Stimulated activated CD4-positive, alpha-beta T cell treated with anti-CD3 and anti-CD28 coated beads, Interleukin-15, amount 100 ng/mL, for 1 hour (primary cell): ENCODE measurements at places on chromosomes 4 and X.

GRCh38 chr4:54060116-54060515 is 4.3 kb downstream of the CHIC2 start:
- no peak for DNase-seq

DNA sequence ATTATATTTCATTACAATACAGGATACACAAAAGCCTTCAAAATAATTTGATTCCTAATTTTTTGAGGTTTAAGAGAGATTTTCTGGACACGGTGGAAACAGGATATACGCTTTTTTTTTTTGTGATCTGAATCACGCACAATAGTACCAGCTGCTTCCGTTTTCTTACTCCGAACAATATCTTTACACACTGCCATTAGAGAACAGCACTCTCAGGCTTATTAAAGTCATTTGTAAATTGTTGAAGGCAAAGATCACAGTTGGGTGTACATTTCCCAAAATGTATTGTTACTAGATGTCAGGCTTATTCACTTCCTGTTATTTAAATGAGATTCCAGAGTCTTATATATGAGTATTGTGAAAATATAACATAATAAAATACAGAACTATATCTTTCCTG is 71.5 kb downstream of the TMEM47 start:
- DNase-seq, result no peak

- no peak for DNase-seq
These were observed 123.9 kb upstream of the ACSL4 start for GRCh38 chrX:109856974-109857373.

GRCh38 chrX:134603806-134604700 is 54.2 kb downstream of the PLAC1 start:
- DNase-seq, result no peak

GRCh38 chrX:6980981-6981380 is 166.5 kb upstream of the STS start:
- no peak for DNase-seq

- no peak for DNase-seq
These were observed 10.9 kb downstream of the GAB1 start for GRCh38 chr4:143347484-143348111.

- DNase-seq, result no peak
These were observed 50.6 kb downstream of the SYNPO2 start for GRCh38 chr4:118939169-118939783.

DNA sequence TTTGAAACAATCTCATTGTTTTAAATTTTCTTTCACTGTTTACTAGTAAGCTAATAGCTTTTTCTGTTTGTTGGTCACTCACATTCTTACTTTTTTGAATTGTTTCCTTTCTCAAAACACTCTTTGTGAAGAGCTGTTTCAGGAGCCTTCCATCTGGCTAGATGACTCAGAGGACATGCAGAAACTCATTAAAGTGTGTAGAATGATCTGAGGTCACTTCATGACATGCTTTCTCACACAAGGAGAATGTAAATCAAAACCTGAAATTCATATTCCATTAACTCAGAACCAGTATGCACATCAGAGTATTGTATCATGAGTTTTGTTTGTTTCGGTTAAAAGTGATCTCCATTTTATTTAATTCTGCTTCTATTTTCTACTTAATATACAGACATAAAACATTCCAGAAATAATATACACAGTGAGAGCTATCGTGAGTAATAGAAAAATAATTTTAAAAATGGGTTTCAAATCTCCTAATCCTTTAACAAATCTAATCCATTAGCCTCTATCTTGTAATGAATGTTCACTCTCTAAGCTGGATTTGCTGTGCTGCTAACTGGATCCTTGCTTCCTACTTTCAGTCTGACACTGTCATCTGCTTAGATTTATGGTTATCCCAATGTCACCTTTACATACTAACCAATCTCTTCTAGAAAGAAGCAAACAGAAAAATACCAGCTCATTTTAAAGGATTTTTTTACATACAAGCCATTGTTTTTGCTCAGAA is 449.6 kb downstream of the FSTL5 start:
- DNase-seq, result no peak

- DNase-seq, result no peak
These were observed 30.9 kb downstream of the RNF212 start for GRCh38 chr4:1082215-1083182.

DNA sequence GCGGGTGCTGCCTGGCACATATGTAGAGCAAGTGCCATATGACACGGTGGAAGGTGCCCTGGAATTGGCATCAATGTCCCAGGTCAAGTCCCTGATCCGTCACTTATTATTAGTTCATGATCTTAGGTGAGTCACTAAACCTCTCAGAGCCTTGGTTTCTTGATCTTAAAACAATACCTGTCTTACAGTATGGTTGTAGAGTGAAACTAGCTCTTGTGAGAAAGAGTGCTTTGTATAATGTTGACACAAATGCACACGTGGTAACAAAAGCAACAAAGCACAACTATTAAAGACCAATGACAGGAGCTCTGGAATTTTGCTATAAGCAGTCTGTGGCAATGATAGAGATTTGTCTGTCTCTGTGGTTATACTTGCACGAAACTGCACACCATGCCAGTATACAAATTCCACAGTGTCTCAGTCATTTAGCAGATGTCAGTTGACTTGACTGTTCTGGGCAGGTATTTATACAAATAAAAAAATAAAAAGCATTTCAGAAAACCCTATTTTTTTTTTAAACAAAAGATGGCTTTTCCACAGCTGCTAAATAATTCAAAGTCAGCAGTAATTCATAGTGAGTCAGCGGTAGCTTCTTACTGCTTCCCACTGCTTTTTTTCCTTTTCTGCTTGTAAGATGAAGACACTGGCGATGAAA is 19.7 kb upstream of the ACSL1 start:
- DNase-seq, result no peak

GRCh38 chr4:67615119-67615518 is 56.6 kb downstream of the STAP1 start:
- DNase-seq, result no peak

DNA sequence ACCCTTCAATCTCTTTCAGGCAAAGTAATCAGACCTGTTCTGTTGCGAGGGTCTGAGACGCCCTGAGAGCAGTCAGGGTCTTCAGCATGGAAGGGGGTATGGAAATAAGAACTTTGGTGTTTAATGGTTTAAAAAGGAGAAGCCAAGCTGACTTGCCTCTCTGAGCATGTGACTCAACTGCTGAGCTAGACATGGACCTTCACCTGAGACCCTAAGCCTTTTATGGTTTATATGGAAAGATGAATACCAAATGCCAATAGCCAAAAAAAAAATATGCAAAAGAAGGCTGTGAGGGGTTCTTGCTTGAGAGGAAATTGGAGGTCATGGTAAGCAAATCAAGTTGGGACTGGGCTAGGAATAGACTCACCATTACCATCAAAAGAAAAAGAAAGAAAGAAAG is 30.6 kb downstream of the CHRNA9 start:
- no peak for DNase-seq

GRCh38 chr4:174047363-174047762 is 236.1 kb downstream of the FBXO8 start:
- no peak for DNase-seq

DNA sequence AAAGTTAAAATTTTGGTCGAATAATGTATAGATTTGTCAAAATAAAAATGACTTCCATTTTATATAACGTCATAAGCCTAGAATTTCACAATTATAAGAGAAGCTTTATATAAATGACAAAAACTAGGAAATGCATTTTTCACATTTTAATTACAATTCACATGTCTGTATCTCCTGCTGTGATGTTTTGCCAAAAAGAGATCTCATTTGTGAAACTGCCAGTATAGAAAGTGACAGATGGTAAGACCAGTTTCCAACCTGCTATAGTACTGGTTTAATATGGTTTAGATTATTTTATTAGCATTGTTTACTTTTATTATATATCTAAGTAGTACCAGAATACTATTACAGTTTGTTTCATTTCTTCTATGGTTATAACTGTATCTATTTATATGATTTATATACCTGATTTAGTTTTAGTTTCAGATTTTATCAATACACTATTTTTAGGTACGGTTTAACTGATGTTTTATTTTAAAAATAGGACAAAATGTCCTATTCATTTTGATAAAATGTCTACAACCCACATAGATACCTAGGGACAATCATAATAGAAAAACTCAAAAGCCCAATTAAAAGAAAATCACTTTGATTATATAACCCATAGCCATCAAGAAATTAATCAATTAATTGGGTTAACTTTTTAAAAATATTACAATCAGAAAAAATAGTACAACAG is 5.4 kb upstream of the CCSER1 start:
- DNase-seq, result no peak
